Muscle of arm (tissue), 14 donors: ENCODE measurements at places on chromosomes 11 and 22.

GRCh38 chr11:122393209-122393860, 262.2 kb upstream of the UBASH3B start:
- DNase-seq = no peak

GRCh38 chr22:49800408-49801238, 27.1 kb downstream of the BRD1 start:
- DNase-seq = no peak

GRCh38 chr22:46043816-46044620, 67.1 kb upstream of the WNT7B start:
- no peak for DNase-seq

- DNase-seq = no peak
Observed at GRCh38 chr22:23089633-23090456, 19.5 kb downstream of the GNAZ start.

GRCh38 chr11:33291004-33291777, 34.0 kb downstream of the HIPK3 start:
- peak; percentile 23 for DNase-seq

- DNase-seq = peak; percentile 63
Observed at GRCh38 chr22:35620624-35621251, 3.6 kb upstream of the MB start.

GRCh38 chr11:35764417-35764816, 101.8 kb downstream of the TRIM44 start:
- no peak for DNase-seq

- no peak for DNase-seq
Observed at GRCh38 chr11:113473983-113474361, 1.2 kb downstream of the DRD2 start.

GRCh38 chr11:47773882-47774281, 6.7 kb upstream of the FNBP4 start:
- no peak for DNase-seq

- DNase-seq = no peak
Observed at GRCh38 chr11:47611348-47611794, 17.2 kb upstream of the C1QTNF4 start.

DNA sequence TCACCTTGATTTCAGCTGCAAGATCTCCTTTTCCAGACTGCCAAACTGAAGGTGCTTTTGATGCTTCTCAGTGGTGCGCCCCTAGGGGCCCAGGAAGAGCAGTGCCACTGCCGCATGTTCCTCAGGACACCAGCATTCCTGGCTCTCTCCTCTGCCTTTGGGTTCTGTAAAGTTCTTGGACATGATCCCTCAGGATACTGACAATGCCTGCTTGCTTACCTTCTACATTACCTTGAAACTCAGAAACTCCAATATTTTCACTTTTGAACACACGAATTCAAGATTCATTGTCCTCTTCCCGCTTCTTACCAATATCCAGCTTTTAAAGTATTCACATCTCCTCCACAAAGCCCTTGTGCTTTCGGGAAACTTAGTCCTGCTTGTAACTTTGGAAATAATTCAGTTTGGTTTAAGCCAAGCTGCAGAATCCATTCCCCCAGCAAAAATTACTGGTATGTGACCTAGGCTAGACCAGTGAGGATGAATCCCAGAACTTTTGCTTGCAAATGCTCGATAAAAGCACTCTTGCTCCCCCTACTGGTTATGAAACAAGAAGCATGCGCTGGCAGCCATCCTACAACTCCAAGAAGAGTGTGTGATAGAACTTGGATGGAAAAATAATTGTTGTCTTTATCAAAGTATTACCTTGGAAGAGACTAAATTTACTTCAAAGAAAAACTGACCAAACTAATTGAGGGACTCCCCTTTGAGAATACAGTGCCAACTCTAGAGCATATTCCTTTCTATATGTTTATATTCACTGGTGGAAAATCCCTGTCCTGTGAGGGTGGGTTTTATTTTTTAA, 16.5 kb upstream of the OR5B21 start:
- DNase-seq = peak; percentile 85

- DNase-seq = peak; percentile 39
Observed at GRCh38 chr11:78419327-78419726, 1.7 kb upstream of the GAB2 start.

DNA sequence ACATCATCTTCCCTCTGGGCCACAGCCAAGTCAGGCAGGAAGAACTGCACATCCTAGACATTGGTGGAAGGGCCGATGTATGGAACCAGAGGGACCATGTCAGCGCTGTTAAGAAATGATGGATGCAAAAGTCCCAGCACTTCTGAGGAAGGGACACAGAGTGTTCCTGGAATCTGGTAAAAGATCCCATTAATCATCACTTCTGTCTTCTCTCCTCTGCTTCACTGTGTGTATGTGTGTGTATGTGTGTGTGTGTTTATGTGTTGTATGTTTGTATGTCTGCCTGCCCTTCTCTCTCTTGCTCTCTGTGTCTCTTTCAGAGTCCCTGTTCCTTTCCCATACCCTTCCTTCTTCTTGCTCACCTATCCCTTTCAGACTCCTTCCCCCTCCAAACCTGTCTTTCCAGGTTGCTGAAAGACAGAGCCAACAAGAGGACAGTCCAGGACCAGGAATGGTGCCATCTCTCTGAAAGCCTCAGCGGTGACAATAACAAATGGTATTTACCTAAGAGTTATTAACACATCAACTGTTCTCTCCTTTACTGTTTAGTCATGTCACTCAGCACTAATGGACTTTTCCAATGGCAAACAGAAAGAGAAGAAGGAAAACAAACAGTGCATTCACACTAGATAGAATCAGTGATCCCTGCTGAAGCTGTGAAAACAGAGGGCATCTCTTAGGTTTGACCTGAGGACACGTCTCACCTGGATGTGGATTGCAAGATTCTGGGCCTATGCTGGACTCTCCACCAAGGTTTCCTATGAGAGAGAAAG, 47.1 kb downstream of the EHF start:
- DNase-seq = no peak

DNA sequence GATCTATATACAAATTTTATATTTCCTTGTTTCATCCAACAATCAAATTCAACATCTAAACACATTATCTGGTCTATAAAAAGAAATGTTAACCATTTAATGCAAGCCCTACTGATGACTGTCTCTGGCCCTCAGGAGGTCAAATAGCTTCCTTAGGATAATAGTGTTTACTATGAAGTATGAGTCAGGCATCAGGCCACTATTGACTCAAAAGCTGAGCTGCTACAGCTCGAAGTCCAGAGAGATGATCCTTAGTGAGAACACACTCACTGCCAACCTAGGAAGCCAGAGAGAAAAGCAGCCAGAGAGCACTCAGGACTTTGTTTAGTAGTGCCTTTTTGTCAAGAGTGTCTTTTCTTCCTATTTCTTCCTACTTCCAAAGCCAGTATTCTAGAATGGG, 171.8 kb downstream of the SOX6 start:
- no peak for DNase-seq

GRCh38 chr11:83676056-83676601, 390.0 kb upstream of the CCDC90B start:
- DNase-seq = no peak

DNA sequence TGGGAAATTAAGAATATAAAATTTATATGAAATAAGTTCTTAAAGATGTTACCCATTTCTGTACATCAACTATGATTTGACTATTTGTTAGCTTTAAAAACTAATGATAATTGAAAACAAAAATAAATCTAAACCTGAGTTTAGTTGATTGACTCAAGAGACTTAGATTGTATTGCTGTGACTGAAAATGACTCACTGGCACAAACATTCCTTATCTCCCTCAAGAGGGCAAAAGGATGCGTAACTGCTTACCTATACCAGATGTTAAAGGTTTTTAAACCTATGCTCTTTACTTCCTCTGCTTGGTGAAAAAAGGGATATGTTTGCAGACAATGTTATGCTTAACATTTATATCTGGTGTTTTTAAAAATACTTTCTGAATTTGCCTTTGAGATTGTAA, 30.3 kb downstream of the ATM start:
- DNase-seq = no peak

- DNase-seq = no peak
Observed at GRCh38 chr22:17095538-17095937, 10.7 kb downstream of the IL17RA start.

DNA sequence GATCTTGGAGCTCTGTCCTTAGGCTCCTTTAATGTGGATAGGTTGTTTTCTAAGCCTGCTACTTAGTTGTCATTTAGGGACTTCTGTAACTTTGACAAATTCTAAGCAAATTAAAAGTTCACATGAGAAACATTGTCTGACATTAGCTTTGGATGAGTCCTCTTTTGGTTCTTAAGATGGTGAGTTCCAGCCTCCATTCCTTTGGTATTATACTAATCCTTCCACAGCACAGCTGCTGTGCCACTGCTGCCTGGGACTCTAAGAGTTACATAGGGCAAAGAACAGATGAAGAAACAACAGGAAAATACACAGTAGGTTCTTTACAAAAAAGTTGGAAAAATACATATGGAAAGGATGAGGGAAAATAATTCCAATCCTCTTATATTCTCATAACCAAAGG, 25.3 kb upstream of the PIK3C2A start:
- no peak for DNase-seq

DNA sequence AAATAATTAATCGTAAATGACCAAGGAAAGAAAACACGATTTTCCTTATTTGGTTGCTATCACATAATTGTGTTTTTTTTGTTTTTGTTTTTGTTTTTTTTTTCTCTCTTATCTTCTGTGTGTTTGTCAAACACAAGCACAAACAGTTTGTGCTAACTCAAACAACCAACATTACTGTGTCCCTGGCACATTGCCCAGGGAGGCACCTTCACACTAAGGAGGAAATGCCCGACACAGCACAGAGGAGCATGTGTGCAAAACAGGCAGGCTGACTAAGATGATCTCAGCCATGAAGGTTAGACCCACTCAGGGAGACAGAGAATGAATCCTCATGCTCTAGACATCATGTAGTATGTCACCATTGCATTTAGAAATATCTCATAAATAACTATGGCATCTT, 130.1 kb downstream of the SOX6 start:
- no peak for DNase-seq

DNA sequence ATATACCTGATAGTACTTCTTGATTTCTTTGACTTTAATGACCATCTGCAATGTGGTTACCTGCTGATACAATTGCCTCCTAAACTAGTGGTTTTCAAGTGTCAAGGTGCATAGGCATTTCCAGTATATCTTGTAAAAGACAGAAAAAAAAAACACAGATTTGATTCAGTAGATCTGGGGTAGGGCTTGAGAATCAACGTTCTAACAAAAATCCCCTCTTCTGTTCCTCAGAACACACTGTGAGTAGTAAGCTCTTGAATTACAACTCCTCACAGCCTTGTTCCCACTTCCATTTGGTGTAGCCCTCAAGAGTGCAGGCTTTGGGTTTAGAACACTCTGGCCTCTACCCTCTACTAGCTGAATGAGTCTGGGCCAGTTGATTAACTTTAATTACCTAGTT, 78.0 kb upstream of the CTSC start:
- DNase-seq = no peak

- no peak for DNase-seq
Observed at GRCh38 chr11:115298300-115299012, 205.8 kb downstream of the CADM1 start.

GRCh38 chr11:72406540-72407527, 27.5 kb downstream of the CLPB start:
- DNase-seq = no peak
